ENCODE measurements at places on chromosomes 5 and 9.

GRCh38 chr9:38001430-38001829, 67.6 kb downstream of the SHB start:
- DNase-seq: no peak

GRCh38 chr9:6502399-6502798, 89.4 kb downstream of the UHRF2 start:
- DNase-seq: no peak

DNA sequence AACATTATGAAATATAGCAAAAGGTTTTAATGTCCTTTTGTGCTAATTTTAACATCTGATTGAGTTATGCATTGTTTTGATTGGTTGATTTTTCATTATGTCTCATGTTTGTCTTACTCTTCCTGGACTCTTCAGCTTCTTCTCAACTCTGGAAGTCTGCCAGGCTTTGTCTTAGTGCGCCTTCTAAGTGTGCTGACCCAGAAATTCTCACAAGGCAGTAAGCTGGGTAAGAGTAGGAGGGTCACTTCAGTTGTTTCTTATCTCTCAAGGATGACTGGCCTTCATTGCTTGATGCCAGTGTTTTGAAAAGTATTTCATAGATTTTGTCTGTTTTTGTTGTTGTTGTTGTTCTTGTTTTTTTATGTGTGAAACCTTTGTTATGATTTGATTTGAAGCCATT, 59.2 kb downstream of the RIC1 start:
- DNase-seq: no peak

- no peak for DNase-seq
Measured at GRCh38 chr5:93675460-93676450, 65.6 kb downstream of the POU5F2 start.

- DNase-seq: no peak
Measured at GRCh38 chr5:150519560-150519945, 11.6 kb downstream of the NDST1 start.

GRCh38 chr9:106758911-106759310, 104.1 kb upstream of the ZNF462 start:
- DNase-seq: no peak

GRCh38 chr5:134188092-134188491, 11.3 kb upstream of the SKP1 start:
- no peak for DNase-seq

DNA sequence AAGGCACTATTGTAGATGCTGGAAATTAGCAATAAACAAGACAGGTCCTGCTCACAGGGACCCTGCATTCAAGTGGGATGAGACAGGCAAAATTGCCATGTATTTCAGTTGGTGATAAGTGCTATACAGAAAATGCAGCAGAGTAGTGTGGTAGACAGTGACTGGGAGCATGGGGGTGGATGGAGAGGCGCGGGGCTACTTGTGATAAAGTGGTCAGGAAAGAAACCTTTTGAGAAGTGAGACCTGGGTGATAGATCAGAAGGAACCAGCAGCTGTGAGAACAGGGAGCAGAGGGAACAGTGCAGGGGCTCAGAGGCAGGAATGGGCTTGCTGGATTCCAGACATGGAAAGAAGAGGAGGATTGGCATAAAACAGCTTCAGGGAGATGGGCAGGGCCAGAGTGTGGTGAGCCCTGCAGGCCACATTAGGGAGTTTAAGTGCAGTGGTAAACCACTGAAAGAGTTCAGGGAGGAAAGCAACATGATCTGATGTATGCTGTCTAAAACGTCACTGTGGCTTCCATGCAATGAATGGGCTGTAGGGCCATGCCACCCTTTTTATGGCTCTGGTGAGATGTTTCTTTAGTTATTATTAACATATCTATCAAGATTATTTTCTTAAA, 7.3 kb downstream of the CRHBP start:
- no peak for DNase-seq

- DNase-seq: no peak
Measured at GRCh38 chr5:140977003-140977402, 10.7 kb downstream of the PCDHAC2 start.

DNA sequence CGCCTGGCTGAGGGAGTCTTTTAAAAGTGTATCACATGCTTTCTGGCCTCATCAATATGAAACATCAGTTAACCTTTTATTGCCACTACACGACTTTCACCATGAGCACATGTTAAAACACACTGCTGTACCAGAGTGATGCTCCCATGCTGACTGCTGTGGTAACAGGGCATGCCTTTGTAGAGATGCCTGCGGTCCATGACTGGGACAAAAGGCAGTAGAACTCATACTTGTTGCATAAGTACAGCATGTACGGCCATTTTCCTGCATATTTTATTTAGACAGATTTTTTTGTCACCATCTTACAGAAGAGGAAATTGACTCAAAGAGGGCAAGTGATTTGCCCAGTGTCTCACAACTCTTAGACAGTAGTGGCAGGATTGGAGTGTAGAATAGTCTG, 105.7 kb upstream of the ADAMTSL1 start:
- DNase-seq: no peak

DNA sequence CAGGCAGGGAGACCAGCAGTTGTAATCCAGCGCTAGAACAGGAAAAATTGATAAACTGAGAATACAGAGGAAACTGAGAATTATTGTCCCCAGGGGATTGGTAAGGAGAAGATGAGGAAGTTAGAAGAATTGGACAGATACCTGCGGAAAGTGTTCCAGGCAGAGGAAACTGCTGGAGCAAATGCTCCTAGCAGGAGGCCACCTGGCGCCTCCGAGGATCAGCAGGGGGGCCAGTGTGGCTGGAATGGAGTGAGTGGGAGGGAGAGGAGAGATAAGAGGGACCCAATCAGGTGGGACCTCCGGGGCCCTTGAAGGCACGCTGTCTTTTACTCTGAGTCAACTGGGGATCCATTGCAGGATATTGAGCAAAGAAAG, 695 bp upstream of the ANXA6 start:
- DNase-seq: no peak

DNA sequence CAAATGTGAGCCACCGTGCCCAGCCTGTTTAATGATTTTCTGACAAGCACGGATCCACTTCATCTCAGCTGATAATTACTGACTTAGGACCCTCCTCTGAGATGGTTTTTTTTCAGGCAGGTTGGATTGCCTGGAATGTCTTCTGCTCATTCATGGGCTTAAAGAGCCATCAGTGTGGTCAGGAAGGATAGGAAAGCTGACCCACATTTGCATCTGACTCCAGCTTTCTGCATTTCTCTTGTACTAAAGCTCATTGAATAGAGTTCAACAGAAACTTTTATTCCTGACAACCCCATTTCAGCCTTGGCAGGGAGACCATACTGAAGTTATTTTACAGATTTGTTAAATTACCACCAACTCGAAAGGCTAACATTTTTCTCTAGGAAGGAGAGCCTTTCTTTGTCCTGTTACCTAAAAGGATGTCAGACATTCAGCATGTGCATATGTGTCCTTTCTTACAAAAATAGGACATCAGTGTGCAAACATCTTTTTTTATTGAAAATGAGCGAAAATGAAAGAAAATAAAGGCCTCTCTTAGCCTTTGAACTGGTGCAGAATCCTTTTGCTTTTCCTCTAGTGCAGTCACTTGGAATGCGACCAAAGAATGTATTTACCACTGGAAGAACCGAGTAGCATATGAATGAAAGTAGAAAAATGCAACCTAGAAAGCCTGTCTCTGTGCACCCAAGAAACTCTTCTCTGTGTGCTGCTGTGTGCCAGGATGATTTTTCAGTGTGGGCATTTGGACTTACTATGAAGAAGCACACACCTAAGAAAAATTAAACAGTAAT, 26.6 kb downstream of the ADCY2 start:
- no peak for DNase-seq

DNA sequence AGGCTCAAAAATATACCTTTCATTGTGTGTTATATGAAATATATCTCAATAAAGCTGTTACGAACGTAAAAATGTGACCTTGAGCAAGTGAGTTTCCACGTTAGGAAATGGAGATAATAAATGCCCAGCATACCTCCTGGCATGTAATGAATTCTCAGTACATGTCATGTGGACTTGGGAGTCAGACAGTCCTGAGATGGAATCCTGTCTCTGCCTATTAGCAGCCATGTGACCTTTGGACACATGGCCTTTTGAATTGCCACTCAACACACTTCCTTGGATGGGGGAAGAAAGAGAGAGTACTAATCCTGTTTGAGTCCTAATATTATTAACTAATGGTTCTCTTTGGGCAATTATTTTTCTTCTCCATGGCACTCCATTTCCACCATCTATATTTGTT, 25.7 kb downstream of the TRIM32 start:
- no peak for DNase-seq

GRCh38 chr5:20230010-20230409, 242.0 kb upstream of the CDH18 start:
- DNase-seq: no peak

DNA sequence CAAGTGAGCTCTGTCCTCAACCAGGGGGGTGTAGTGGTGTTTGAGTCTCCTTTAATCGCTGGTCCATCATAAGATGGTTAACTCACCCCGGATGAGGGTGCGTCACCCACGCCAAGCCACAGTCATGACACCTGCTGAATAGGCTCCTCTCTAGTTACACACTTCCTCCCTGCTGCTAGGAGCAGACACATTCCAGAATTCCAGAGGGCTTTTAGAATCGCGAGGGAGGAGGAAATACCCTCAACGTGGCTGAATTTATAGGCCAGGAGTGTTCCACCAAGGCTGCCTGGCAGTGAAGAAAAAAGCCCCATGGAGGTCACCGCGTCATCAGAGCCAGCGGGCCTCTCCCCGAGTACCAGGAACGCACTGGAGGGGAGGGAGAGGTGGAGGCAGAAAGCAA, 5.1 kb downstream of the GLRX start:
- peak; percentile 30 for DNase-seq

GRCh38 chr9:121348221-121348620, 21.8 kb downstream of the STOM start:
- DNase-seq: no peak

GRCh38 chr9:94817291-94818177, 91.0 kb downstream of the AOPEP start:
- DNase-seq: no peak

DNA sequence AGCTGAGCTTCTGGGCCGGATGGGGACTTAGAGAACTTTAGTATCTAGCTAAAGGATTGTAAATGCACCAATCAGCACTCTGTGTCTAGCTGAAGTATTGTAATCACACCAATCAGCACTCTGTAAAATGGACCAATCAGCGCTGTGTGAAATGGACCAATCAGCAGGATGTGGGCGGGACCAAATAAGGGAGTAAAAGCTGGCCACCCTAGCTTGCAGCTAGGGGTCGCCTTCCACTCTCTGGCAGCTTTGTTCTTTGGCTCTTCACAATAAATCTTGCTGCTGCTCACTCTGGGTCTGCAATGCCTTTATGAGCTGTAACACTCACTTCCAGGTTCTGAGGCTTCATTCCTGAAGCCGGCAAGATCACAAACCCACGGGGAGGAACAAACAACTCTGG, 354.0 kb downstream of the PRR16 start:
- DNase-seq: no peak

GRCh38 chr5:73196201-73196600, 23.2 kb downstream of the TMEM174 start:
- no peak for DNase-seq

DNA sequence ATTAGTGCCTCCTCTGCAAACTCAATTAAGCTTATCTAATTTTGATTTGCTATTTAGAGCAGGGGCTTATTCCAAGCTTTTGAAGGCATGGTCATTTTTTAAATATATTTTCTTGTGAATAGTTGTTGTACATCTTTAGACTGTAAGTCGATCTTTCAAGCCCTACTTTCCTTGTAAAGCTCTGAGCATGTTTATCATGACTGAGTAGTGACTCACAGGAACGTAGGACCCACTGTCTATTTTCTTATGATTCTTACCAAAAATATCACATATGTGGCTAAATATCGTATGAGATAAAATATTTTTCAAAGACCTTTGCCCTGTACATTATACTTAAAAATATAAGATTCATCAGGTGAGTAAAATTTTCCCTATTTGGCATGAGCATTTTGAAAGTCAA, 440.4 kb upstream of the GRIN3A start:
- no peak for DNase-seq

DNA sequence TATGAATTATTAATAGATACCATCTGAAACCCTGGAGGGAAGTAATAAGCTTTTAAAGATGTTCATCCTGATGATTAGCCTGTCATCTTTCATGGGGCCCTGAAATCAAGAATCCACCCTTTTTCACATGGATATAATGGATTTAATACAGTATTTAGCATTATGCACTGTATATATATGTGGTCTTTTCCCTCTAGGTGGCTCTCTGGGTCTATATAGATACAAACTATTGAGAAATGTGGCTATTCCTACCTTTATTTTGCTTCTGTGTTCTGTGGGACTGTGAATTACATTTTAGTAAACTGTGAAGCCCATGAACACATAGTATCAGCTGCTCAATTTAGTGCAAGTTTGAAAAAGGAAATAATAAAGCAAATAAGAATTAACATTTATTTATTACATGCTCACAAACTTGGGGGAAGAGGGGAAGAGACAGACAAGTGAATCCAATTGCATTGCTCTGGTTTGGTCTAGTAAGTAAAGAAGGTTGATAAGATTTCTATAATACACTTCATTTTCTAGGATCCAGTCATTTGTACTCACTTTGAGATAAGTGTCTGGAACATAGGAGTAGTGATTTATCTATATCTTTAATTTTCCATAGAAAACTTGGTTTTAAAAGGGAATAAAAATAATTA, 112.2 kb downstream of the SCAMP1 start:
- no peak for DNase-seq

GRCh38 chr9:38622951-38623350, 2.6 kb upstream of the ANKRD18A start:
- no peak for DNase-seq

DNA sequence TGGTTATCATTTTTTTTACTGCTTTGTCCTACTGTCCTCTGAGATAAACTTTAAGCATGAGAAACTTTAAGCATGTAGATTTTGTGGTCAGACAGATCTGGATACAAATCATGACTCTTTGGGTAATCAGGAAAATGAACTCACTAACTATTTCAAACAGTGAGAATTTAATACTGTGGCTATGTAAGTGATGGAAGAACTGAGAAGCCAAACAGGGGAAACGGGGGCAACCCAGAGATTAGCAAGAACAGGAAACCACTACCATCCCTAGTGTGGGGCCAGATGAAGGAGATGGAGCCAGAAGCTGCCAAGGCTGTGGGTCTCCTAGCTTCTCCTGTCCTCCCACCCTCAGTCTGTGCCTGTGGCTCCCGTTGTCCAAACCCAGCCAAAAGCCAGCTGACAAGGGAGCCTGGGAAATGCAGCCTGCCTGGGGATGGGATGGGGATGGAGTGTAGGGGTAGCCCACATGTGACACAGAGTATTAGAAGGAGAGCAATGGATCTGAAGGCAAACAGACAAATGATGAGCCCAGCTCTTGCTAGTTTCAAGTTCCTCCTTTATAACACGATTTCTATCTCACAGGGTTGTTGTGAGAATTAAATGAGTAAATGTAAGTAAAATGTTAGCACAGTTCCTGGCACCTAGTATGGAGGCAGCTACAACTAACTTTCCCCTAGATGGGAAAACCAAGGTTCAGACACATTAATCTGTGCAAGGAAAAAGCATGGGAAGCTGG, 27.7 kb upstream of the CDC23 start:
- DNase-seq: no peak

DNA sequence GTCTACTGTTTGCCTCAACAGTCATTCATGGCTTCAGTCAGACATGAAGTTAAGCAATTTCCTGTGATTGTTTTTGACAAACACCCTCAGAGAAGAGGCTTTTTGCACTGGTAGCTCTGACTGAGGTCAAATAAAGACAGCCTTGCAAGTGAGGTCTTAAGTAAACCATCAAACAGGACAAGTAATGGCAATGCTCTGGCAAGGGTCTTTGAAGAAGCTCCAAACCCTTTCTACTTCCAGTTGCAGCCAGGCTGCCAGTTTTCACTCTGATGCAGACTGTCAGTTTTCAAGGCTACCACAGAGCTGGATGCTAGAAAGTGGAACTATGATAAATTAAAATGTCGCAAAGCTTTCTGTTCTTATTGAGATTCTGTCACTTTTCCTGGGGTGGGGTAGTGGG, 421.5 kb upstream of the PTGER4 start:
- no peak for DNase-seq

Measured in T-helper 17 cell (primary cell).